ENCODE measurements at places on chromosomes 4 and X.

DNA sequence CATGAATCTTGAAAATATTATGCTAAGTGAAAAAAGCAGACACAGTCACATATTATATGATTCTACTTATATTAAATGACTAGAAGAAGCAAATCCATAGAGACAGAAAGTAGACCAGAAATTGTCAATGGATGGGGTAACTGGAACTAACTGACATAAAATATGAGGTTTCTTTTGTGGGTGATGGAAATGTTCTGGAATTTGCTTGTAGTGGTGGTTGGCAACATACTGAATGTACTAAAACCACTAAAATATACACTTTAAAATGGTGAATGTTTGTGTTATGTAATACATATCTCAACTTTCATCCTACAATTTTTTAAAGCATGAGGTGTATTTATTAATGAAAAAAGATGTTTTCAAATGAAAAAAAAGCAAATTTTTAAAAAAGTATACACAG lies 14.7 kb downstream of the CNOT6L start:
- DNase-seq: no peak

DNA sequence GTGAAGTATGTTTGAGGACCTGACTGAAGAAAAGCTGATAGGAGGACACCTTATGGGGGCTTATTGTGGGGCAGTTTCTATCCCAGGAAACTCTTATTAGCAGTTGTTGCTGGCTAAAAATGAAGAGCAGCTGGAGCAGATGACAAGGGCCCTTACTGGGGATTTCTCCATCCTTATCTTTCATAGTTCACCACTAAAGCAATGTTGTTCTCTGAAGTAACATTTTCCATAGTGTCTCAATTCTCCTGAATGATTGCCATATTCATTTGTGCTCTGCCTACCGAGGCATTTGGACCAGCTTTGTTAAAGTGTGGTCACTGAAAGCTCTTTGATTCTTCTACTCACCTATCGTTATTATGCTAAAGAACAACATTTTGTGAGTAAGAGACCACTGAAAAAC lies 7.7 kb downstream of the ENOX2 start:
- DNase-seq: no peak

DNA sequence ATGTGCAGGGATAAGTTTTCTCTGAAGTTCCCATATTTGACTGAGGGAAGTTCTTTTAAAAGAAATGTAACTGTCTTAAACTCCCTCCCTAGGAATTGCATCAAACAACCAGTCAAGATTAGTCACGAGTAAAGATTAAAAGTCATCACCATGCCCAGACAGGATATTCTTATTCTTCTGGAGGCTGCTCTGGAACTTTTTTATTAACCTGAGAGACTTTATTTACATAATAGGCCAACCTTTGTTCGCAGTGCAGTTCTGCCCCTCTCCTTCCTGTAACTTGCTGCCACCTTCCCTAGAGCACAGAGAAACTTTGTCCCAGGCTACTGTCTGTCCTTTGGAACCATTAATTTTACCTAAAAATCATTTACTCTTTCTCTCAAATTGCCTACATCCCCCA lies 9.8 kb upstream of the HERC3 start:
- DNase-seq: no peak

DNA sequence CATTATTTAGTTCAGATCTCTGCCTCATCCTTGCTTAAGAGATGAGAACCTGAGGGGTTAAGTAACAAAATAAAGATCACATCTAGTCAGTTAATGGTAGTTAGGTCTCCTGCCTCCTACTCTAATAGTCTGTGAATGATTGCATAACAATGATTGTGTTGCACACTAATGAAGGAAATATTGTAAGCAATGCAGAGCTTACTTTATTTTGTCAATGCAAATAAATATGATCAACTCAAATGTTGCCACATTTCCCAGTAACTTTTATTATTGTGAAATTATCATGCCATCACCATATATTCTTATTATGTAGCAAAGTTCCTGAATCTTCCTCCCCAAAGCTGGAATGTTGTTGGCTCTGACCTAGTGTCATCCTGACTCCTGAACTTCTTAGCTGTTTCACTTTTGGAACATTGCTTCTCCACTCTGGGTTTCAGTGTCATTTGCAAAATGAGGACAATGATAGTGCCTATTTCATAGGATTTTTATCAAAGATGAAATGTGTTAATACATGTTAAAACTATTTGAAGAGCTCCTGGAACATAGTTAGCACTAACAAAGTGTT lies 17.0 kb upstream of the GABRA4 start:
- no peak for DNase-seq

GRCh38 chr4:13633671-13634070 lies 6.1 kb upstream of the BOD1L1 start:
- no peak for DNase-seq

- no peak for DNase-seq
Observed at GRCh38 chrX:100264200-100264599, 145.9 kb downstream of the PCDH19 start.

DNA sequence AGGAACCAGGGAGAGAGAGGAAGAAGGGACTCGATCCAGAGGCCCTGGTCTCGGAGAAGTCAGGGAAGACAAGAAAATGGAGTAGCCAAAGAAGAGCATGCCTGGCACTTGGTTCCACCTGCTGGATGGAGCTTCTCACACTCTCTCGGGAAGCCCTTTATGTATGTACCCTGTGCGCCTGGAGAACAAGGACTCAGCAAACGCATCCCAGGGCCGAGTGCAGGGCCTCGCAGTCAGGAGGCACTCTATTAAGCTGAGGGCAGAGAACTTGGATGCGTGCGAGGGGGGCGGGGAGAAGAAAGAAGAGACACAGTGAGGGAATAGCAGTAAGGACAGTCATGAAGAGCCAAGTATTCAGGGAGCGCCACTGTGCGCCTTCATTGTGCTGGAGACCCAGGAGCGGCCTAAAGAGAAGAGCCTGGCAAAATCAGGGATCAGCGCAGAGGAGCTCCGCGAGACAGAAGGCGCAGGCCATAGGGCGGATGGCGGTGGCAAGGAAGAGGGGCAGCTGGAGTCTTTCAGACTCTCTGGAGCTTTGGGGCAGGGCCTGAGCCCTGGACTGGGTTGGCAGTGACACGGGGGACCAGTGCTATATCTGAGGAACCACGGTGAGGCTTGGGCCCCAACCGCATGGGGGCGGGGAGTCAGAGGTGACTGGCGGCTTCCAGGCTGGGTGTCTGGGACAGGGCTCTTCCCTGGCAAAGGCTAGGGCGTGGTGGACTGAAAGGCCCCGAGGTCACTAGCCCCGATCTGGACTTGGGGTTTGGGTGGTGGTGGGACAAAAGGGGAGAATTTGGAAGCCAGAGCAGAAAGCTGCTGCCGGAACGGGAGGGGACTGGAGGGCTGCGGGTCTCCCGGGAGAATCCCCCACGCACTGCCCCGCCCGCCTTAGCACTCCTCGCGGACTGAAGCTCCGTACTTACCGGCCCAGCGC lies 1.9 kb upstream of the SEPTIN6 start:
- DNase-seq: no peak

GRCh38 chr4:19156786-19157185 lies 1094.9 kb upstream of the SLIT2 start:
- DNase-seq: no peak

DNA sequence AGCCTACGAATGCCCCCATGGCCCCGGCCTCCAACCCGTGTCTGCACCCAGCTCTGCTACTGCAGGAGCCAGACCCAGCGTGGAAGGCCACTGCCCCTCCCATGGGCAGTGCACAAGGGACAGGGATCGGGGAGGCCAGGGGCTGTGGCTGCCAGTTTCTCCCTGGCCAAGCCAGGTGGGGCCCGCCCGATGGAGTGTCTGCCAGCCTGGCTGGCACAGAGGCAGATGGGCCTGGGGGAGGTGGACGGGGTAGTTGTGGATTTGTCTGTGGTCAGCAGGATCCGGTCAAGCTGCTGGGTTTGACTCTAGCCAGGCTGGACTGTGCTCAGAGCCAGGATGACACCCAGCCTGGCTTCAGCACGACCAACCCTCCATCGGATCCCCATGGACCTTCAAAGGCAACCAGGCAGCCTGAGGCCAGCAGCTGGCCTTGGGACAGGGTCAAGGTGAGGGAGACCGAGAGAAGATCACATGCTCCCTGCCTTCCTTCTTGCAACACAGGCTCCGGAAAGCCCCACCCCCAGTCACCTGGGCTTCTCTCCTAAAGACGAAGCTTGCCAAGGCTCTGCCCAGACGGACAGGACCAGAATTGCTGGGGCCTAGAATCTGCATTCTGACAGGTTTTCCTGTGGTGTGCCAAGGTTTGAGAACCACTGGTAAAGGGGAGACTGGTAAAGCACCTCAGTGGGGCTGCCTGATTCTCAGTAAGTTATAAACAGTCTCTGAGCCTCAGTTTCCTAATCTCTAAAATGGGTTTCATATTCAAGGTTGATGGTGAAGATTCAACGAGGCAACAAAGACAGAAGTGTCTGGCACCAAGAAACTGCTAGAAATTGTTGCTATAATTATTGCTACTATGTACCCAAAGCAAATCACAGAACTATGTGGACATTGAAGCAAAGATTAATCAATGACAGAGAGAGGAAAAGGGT lies 78.6 kb downstream of the PPP2R2C start:
- DNase-seq: no peak

- DNase-seq: no peak
Observed at GRCh38 chrX:10415306-10416001, 204.9 kb downstream of the MID1 start.

GRCh38 chr4:146342600-146343192 lies 128.4 kb downstream of the REELD1 start:
- DNase-seq: peak; percentile 23

GRCh38 chrX:13000301-13000811 lies 25.4 kb downstream of the TMSB4X start:
- DNase-seq: peak; percentile 38

DNA sequence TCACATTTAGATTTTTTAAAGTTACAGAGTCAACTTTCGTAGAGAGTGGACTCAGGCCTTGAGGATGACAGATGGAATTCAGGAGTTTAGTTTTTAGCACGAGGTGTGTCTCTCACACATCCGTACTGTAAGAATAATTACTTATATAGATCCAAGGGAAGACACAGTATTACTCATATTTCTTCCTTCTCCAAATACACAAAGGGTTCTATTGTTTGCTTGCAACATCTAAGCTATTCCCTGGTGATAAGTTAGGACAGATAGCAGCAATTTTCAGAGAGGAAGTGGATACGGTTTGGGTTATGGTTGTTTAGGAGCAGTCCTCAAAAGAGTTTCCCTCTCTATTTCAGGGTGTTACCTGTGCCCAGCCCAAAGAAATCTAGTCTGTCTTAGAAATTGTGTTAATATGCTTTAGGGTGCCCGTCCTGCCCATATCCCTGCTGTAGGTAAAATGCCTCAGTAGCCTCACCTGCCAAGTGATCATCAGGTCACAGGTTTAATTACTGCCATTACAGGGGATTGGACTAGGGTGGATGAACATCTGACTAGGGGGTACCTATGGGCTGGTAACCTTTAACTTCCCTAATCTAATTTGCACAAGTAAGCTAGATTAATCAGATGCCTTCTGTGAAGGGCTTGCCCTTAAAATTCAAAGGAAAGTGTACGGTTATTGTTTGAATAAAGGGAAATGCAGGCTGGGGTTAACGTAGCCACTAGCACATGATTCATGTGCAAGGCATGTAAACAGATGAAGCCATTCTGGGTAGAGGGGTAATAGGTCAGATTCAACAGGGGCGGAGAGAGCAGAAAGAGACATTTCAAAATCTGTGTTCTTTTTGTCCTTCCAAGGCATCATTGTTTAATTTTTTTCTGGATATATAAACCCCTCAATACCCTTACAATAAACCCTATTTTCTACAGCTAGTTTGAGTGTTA lies 8.7 kb upstream of the PPP3CA start:
- no peak for DNase-seq

Measured in activated CD4-positive, alpha-beta T cell treated with anti-CD3 and anti-CD28 coated beads for 4 hours (primary cell).